CD8-positive, alpha-beta memory T cell (primary cell): ENCODE measurements at places on chromosomes 3 and 15. TPM values are rescaled to one million over a fixed set of nuclear protein-coding genes. Genes with fewer than 3 reads are reported as not detected.

The GPR176 gene
- total RNA-seq: 0.20 TPM

The POLQ gene
- total RNA-seq: 12.4 TPM

The FHIT gene
- 4.1 TPM for total RNA-seq

The CYP8B1 gene
- not detected for total RNA-seq

The STX19 gene
- not detected for total RNA-seq

The SLC26A6 gene
- total RNA-seq: 28.6 TPM

The SNTN gene
- total RNA-seq: not detected

The PTX3 gene
- not detected for total RNA-seq

The MST1R gene
- total RNA-seq: 0.83 TPM

The PAQR5 gene
- not detected for total RNA-seq

The CX3CR1 gene
- total RNA-seq: 0.74 TPM

The GRIP2 gene
- total RNA-seq: not detected

The CHDH gene
- total RNA-seq: 0.71 TPM

The SH3GL3 gene
- not detected for total RNA-seq

The GOLGA6L4 gene
- total RNA-seq: 1.1 TPM

The APPL1 gene
- 35.9 TPM for total RNA-seq

The RAD51 gene
- 57.6 TPM for total RNA-seq
